GM23338 (cell line): ENCODE measurements at places on chromosomes 12 and 14. TPM values are rescaled to one million over a fixed set of nuclear protein-coding genes. Genes with fewer than 3 reads are reported as not detected.

The MED13L gene
- total RNA-seq: 73.6 and 90.7 TPM in 2 replicates

The MYL6B gene
- total RNA-seq: 96.9 and 103 TPM in 2 replicates

The HSPB8 gene
- total RNA-seq: 4.7 and 4.8 TPM in 2 replicates

The CLEC4D gene
- 0.90 TPM in 1 of 2 replicates, not detected in the other for total RNA-seq

The NELL2 gene
- 99.5 and 103 TPM in 2 replicates for total RNA-seq

The TTC7B gene
- 16.5 and 28.6 TPM in 2 replicates for total RNA-seq

The MYO1H gene
- total RNA-seq: not detected in 2 replicates

The L2HGDH gene
- total RNA-seq: 22.0 and 28.5 TPM in 2 replicates

The OR6C2 gene
- not detected in 2 replicates for total RNA-seq

The CCDC198 gene
- total RNA-seq: not detected in 2 replicates

The FBLN5 gene
- total RNA-seq: 2.0 and 4.9 TPM in 2 replicates

The LMNTD1 gene
- total RNA-seq: not detected in 2 replicates

The DCN gene
- total RNA-seq: not detected in 2 replicates

The SLC39A5 gene
- 0.59 and 4.5 TPM in 2 replicates for total RNA-seq

The B4GALNT3 gene
- total RNA-seq: 15.8 and 31.3 TPM in 2 replicates

The LRRC10 gene
- total RNA-seq: not detected in 2 replicates

The RERGL gene
- not detected in 2 replicates for total RNA-seq

The BCL2L14 gene
- 2.7 and 3.9 TPM in 2 replicates for total RNA-seq

The SLCO1B1 gene
- total RNA-seq: 0.24 TPM in 1 of 2 replicates, not detected in the other

The TPPP2 gene
- total RNA-seq: not detected in 2 replicates
